ENCODE measurements at places on chromosomes 2 and 18.
A peak's percentile ranks its signal among the peaks of the same experiment; 100 is the strongest.

- no peak for DNase-seq
Measured at GRCh38 chr2:162182395-162182794, 30.3 kb upstream of the GCG start.

GRCh38 chr2:150107816-150108215 is 379.7 kb downstream of the RND3 start:
- no peak for DNase-seq

DNA sequence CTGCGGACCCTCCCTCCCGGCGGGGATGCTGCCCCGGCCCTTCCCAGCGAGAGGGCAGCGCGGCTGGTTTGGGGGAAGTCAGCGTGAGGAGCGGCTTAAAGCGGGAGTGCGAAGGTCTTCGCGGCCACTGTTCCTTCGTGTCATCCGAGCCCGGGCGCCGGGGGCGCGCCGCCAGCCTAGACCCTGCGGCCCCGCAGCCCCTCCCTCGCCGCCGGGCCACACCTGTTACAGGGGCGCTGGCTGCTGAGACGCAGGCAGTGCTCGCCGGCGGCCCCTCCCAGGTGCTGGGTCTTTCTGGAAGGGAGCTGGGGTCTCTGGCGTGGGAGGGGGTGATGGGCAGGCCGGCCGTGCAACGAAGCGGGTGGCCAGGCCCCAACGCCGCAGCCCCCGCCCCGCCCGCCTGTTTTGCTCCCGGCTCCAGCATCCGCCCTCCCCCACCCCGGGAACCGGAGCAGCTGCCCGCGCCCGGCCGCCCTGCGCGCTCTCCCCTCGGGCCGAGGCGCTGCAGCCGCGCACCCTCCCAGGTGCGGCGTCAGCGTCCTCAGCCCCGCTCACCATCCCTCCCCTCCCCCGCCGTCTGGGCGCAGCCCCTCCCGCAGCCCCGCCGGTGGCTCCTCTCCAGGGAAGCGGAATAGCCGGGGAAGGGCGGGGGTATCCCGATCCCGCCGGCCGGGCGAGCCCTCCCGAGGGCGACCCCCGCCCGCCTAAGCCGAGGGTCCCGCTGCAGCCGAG is 727 bp downstream of the KIF1A start:
- DNase-seq: peak; percentile 60

GRCh38 chr2:218993345-218994315 is at the start of gene CRYBA2:
TSS of gene CRYBA2 (minus strand) at chr2:218993422. CDS start at chr2:218993176, 246 bp downstream.
- DNase-seq: peak; percentile 19

DNA sequence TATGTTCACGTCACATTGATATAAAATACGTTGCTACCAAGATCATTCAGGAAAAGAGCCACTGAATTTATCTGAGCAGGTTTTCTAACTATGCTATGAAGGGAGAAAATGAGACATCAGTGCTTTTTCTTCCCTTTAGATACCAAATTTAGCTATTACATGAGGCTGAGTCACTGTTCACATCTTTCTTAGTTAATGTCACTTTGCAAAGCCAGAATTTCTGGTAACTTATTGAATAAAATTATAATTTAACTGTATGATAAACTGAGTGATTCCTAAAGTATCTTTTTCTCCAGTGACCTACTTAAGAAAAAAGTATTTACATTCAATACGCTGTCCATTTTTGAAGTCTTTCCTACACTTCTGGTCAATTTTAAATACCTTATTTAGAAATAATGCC is 22.7 kb downstream of the C1D start:
- DNase-seq: no peak

- DNase-seq: no peak
Measured at GRCh38 chr2:143347901-143348414, 218.7 kb downstream of the ARHGAP15 start.

GRCh38 chr2:10169581-10169980 is 47.0 kb downstream of the RRM2 start:
- no peak for DNase-seq

GRCh38 chr2:164046040-164046439 is 310.2 kb upstream of the FIGN start:
- no peak for DNase-seq

GRCh38 chr2:145431181-145431951 is 911.4 kb upstream of the ZEB2 start:
- peak; percentile 91 for DNase-seq

DNA sequence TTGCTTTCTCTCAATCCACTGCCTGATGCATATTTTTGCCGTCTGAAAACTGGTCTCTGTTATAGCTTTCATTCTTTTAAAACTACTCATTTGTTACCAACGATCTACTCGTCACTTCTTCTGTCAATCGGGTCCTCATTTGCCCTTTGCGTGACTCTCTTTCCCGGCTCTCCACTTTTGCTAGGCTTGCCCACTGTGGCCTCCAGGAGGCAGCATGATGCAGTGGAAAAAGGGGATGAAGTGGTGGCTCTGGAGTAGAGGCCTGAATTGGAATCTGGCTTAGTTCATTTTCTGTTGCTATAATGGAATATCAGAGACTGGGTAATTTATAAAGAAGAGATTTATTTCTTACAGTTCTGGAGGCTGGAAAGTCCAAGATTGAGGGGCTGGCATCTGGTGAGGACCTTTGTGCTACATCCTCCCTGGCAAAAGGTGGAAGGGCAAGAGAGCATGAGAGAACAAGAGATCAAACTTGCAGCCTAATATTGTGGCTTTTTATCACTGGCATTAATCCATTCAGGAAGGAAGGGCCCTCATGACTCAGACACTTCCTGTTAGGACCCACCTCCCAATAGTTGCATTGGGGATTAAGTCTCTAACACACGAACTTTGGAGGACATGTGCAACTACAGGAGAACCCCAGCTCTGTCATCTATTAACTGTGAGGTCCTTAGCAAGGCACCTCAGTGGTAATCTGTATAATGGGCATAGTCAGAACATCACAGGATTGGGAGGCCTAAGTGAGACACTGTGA is 15.4 kb downstream of the GDF7 start:
- DNase-seq: no peak

DNA sequence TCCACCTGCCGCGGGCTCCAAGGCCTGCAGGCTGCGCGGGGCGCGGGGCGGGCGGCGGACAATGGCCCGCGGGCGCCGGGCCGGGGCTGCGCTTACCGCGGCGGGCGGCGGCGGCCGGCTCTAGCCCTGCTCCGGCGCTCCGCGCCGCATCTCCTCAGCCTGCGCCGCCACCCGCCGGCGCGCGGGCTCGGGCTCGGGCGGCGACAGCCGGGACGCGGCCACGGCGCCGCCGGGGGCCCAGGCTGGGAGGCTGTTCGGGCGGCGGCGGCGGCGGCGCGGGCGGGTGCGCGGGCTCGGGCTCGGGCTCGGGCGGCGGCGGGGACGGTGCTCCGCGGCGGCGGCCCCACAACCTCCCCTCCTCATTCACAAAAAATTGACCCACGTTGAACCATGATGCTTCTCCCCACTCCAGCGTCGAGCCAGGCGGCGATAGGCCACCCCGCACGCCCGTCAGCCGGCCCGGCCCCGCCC is at the start of gene HDAC4:
Gene HDAC4 (minus strand): TSS at position 425 of the 471 bp plus-strand sequence. CDS start 48,321 bp downstream, outside the sequence.
- no peak for DNase-seq

- no peak for DNase-seq
Measured at GRCh38 chr18:3983351-3983969, 471.6 kb downstream of the DLGAP1 start.

GRCh38 chr18:22335731-22336198 is 82.0 kb downstream of the CTAGE1 start:
- no peak for DNase-seq

- no peak for DNase-seq
Measured at GRCh38 chr2:128526455-128526976, 207.8 kb upstream of the HS6ST1 start.

DNA sequence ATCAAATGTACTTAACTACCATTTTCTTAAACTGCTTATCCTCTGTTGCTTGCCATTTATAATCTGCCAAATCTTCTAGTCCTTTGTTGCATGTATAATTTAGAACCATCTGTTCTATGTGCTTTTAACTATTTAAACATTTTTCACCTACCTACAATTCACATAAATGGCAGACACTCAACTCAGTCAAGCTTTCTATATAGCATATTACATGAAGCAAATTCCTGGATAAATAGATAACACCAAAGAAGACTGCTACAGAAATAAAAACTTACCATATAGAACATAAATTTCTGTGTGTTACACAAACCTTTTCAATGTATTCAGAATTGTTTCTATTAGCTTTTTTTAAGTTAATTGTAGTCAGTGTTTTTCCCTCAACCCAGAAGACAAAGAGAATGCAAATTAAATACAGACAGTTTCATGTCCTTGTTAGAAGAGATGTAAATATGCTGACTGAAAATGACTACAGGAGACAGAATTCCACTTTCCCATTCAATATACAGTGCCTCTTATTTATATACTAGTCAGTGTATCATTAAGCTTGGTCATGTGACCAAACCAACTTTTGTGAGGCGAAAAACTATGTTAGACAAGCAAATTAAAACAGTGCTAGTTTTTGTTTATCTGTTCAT is 2.6 kb downstream of the BAZ2B start:
- peak; percentile 91 for DNase-seq

DNA sequence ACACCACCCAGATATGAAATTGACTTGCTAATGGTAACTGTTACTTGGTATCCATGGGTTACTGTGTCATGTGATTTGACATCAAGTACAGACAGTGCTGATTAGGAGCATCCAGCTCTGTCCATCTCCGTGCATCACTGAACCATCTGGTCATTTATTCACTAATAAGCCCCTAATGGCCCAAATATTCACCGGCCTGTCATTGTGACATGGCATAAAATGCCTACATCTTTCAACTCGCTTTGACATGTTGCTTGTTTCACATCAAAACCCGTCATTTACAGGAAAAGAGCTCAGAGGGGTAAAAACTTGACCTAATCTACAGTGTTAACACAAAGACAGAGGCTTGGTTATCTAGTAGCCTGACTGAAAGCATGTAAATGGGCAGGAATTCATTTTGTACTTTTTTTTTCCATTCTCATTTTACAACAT is 308.9 kb upstream of the ATP5MC3 start:
- DNase-seq: no peak

DNA sequence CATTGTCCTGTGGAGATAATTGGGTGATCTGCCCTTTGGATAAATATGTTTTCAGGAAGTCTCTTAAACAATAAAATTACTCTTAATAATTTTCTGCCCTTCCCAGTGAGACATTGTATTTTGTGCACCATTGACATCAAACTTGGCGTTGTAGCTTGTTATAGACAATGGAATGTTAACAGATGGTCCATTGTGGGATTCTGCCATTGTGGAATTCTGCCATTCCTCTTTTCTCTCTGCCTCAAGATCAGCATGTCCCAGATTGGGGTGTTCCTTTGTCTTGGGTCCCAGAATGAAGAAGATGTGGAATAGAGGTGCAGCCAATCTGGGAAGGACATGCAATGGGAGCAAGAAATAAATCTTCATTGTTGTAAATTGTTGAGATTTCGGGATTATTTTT is 15.1 kb upstream of the LDAH start:
- DNase-seq: no peak

DNA sequence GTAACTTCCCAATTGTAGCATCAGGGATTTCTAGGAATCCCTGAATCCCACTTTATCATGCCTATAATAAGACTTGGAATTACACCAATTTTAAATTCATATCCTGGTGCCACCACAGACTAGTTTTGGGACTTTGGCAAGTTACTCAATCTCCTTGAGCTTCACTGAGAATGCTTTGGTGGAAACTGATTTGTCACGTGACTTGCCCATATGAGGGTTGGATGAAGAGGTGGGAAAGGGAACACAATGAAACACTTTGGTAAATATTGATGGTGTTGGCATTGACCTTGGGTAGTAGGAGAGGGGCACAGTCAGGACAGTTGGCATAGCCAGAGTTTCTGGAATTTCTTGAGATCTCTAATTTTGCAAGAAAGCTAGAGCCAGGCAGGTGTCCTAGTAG is 452.2 kb downstream of the SLC4A3 start:
- DNase-seq: no peak

DNA sequence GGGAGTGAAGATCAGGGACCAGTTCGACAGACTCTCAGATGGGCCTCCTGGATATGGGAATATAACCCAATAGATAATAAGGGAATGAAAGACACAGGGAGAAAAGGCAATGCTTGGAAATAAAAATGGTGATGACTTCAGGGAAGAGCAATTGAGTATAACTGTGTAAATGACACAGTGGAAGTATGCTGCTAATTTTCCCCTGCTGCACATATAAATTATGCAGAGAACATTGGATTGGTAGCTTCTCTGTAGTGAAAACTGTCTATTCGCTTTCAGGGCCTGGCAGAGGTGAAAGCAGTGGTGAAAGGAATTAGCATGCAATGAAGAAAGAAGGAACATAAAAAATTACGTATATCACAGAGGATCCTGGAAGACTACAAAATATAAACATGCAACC is 398.2 kb upstream of the CDH2 start:
- DNase-seq: no peak

DNA sequence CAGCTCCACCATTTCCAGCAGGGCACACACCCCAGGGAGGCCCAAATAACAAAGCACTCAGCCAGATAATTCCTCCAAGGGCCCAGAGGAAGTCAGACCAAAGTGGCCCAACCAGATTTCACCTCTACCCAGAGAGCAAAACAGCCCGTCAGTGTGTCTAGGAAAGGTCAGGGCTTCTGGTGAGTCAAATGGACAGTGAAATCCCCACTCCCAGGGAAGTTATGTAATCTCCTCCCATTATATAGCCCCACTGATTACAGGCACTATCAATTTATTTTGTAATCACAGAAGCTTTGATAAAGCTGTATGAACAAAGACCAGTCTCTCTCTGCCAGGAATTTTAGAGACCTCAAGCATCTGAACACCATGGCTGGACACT is 4.0 kb downstream of the B4GALT6 start:
- no peak for DNase-seq

GRCh38 chr2:158546412-158547144 is 89.8 kb downstream of the PKP4 start:
- no peak for DNase-seq

DNA sequence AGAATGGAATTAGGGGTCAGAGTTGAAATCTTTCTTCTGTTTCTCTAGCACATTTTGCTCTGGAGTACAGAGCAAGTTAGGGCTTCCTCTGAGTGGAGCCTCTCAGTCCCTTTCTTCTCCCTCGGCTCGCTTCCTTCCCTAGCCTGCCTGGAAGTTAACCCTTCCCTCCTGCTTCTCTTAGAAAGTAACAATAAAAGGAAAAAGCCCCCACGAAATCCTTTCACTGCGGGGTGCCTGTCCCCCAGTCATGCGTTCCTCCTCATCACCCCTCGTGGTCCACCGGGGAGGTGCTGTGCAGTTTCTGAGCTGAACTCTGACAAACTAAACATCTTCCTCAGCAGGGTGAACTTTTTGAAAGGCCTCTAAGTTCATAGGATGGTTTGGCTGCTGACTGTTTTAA is 2.0 kb downstream of the IGFBP2 start:
- DNase-seq: no peak

DNA sequence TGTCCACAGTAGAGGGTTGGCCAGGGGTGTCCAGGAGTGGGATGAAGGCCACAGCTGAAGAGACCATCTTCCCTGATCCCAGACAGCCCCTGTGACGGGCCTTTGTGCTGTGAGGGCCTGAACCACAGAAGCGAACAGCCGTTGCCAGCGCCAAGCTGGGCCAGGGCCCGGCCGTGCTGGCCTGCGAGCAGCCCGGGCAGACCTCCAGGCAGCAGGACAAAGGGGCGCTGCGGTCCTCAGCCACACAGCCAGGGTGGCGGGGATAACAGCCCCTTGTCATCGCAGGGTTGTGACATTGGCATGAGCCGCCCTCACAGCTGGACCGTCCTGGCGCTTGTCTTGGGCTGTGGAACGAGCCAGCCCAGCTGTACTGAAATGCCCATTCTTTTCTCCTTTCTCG is 161.1 kb downstream of the FAM210A start:
- no peak for DNase-seq

GRCh38 chr18:49814147-49814499 is 790 bp upstream of the ACAA2 start:
- DNase-seq: peak; percentile 67

GRCh38 chr18:45361125-45361851 is 254.0 kb upstream of the SLC14A2 start:
- no peak for DNase-seq

Data from NCI-H526 treated with DMSO at 0.1 percent for 48 hours (cell line).